Right ventricle myocardium superior (tissue), 1 donor: ENCODE measurements at places on chromosomes 5 and 9.

DNA sequence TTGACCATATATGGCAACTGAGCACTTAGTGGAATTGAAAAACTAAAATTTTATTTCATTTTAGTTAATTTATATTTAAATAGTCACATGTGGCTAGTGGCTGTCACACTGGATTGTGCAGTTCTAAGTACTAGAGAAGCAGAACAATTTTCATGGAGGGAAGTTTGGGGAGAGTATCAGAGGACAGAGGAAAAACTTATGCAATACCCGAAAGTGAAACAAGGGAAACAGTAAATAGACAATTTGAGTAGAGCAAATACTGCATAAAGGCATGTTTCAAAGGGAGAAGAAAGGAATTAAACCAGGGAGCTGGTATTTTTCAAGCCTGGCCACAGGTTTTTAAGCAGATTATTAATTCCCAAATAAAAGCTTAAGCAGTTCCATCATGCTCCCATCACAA is 590.5 kb upstream of the RORB start:
- DNase-seq: no peak

DNA sequence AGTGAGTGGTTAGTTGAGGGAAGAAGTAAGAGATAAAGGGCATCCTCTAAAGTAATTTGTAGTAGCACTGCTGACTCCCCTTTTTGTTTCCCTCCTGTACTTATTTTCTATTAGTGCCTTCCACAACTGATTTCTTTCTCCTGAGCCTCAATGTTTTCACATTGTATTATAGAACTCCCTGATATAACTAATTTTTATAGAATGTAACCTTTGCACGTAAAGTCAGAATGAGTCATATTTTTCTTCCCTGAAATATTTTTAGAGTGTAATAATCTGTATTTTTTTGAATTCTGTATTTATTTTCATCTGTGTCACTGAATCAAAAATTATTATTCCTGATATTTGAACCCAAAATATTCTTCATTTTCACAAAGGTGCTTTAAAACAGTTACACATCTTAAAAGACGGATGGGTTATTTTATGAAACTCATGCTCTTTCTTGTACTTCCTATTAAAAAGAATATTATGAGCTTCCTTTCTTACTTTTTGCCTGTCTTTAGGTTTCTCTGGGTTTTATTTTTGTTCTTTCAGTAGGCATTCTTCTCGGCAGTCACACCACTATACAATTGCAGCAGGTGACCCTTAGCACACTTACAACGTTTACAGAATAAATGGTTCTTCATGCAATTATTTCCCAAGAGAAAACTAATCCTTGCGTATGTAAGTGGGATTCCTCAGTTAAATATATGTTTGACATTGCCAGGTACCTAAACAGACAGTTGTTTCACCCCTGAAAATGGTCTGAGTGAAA is 30.5 kb upstream of the DMRTA1 start:
- DNase-seq: no peak

DNA sequence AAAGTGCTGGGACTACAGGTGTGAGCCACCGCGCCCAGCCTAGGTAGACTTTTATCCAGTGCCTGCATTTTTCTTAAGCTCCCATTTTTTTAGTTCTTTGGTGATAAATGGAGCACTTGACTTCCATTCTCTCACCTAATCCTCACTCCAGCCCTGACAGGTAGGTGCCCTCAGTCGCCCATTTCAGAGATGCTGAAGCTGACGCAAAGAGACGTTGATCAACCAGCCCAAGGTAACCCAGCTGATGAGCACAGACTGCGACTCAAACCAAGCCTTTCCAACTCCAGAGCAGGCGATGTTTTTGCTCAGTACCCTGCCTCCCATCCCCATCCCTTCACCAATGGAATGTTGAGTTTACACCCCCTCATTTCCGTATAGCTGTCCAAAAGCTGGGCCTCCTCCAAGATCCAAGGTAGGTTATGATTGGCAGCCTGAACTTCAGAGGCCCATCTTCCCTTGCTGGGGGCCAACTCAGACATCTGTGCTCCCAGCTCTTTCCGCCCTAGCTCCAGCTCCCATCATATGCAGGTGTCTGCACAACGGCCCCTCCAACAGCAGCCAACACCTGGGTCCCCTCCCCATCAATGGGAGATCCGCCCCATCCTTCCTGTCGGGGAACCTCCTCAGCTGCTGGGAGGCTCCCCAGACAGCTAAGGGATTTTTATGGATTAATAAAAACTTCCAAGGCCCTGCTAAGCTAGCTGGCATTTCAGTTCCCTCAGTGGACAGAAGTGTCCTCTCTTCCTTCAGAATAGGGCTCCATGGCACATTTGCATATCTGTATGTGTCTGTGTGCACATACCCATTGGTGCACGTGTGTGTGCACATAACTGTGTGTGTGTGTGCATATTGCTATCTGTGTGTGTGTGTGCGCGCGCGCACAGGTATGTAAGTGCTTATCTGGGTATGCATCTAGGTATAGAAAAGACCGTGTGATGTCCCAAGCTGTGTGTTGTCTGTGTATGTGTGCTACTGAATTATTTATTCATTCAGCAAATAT is 39.3 kb upstream of the VDAC1 start:
- DNase-seq: no peak

- DNase-seq: no peak
These were observed 39.5 kb upstream of the SLC12A7 start for GRCh38 chr5:1151316-1151715.

- DNase-seq: no peak
These were observed 255.2 kb downstream of the PDZD2 start for GRCh38 chr5:31894141-31894540.
